Activated CD8-positive, alpha-beta memory T cell treated with anti-CD3 and anti-CD28 coated beads for 1 hour (primary cell): ENCODE measurements at places on chromosomes 7 and 10.

- DNase-seq = no peak
Measured at GRCh38 chr10:21329995-21330627, 195.4 kb downstream of the SKIDA1 start.

DNA sequence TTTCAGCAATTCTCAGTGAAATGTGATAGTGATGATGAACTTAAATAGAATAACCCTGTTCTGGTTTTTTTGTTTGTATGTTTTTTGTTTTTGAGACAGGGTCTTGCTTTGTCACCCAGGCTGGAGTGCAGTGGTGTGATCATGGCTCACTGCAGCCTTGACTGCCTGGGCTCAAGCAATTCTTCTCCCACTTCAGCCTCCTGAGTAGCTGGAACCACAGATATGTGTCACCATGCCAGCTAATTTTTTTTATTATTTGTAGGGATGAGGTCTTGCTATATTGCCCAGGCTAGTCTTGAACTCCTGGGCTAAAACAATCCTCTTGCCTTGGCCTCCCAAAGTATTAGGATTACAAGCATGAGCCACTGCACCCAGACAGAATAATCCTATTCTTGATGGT is 14.3 kb upstream of the COL17A1 start:
- DNase-seq = no peak

DNA sequence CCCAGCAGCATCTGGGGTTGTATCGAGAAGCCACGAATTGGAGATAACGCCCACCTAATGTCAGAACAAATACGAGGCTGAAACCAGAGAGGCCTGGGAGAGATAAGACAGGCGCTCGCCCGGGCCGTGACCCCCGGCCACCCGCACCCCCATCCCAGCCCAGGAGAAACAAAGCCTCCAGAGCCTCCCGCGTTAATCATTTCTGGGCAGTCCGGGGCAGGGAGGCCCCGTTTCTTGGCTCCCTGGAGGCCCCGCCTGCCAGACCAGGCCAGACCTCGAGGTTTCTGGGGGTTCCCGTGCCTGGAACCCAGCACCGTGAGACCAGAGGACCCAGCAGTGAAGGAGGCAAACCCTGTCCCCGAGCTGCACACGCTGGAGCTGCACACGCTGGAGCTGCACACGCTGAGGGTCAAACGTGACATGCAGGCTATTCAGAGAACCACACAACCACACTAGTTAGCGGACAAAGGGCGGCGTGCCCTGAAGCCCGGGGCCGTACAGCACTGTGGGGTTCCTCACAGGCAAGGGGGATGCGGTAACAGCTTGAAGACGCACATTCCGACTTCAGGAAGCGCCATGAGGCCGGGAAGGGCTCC is 53.4 kb downstream of the FOXL3 start:
- DNase-seq = no peak

DNA sequence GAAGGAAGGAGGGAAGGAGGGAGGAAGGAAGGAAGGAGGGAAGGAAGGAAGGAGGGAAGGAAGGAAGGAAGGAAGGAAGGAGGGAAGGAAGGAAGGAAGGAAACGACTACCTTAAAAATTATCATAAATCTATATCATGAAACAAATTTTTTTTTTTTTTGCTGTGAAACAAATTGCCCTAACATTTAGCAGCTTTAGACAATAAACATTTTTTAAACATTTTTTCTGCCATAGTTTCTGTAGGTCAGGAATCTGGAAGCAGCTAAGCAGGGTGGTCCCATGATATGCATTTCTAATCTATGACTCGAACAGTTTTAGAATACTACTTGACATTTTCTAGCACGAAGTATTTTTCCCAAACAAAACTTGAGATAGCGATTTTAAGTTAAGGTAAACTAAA is 42.9 kb upstream of the TSPAN13 start:
- no peak for DNase-seq

- no peak for DNase-seq
Measured at GRCh38 chr10:86061278-86062197, 305.1 kb downstream of the GRID1 start.

GRCh38 chr10:75425291-75426079 is 5.9 kb upstream of the LRMDA start:
- DNase-seq = no peak

DNA sequence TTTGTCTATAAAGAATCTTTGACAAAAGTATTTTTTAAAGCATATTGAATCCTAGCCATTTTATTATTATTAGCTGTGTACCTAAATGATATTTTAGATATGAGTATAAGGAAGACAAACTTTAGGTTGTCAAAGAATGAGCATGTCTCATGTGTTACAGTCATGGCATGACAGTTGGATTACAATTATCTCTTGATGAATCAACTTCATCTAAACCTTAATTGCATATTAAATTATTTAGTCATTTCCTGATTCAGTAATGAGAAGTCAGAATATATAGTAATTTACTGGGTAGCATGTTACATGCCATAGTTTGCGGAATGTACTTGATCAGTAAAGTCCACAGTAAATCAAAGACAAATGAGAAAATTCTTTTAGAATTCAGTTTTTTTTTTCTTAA is 59.2 kb downstream of the MAPK8 start:
- no peak for DNase-seq

DNA sequence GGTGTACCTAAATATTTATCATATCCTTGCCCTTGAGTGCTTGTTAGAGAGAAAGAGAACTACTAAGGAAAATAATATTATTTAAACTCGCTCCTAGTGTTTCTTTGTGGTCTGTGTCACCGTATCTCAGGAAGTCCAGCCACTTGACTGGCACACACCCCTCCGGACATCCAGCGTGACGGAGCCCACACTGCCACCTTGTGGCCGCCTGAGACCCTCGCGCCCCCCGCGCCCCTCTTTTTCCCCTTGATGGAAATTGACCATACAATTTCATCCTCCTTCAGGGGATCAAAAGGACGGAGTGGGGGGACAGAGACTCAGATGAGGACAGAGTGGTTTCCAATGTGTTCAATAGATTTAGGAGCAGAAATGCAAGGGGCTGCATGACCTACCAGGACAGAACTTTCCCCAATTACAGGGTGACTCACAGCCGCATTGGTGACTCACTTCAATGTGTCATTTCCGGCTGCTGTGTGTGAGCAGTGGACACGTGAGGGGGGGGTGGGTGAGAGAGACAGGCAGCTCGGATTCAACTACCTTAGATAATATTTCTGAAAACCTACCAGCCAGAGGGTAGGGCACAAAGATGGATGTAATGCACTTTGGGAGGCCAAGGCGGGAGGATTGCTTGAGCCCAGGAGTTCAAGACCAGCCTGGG is 11.4 kb downstream of the SERPINE1 start:
- DNase-seq = peak; percentile 71

DNA sequence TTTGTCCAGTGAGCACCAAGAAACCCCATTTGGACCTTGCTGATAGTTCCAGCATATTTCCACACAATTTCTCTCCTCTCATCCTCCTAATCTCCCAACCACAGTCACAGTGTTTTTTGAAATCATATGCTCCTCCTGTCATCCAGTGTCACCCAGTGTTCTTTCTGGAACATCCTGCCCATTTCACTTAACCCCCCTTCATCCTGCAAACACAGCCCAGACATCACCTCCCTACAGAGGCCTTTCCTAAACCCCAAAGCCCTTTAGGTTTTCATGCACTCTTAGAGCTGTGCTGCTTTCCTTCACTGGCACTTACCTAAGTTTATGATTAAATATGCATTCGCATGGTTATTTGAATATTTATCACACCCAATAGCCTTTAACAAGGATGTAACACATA is 1158.0 kb upstream of the C7orf33 start:
- no peak for DNase-seq

DNA sequence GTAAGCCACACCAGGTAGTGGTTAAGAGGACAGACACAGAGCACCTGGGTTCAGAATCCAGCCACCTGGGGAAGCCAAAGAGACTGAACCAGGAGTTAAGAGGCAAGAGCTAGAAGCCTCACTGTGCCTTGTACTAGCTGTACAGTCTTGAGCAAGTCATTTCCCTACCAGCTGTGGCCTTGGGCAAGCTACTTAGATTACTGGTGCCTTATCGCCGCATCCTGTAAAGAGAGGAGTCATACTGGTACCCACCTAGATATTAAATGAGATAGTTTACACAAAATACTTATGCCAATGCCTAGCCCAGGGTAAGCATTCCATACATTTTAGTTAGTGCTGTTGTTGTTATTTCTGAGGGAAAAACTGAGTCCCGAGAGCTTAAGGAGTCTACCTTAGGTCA is 47.7 kb downstream of the HABP2 start:
- DNase-seq = no peak

DNA sequence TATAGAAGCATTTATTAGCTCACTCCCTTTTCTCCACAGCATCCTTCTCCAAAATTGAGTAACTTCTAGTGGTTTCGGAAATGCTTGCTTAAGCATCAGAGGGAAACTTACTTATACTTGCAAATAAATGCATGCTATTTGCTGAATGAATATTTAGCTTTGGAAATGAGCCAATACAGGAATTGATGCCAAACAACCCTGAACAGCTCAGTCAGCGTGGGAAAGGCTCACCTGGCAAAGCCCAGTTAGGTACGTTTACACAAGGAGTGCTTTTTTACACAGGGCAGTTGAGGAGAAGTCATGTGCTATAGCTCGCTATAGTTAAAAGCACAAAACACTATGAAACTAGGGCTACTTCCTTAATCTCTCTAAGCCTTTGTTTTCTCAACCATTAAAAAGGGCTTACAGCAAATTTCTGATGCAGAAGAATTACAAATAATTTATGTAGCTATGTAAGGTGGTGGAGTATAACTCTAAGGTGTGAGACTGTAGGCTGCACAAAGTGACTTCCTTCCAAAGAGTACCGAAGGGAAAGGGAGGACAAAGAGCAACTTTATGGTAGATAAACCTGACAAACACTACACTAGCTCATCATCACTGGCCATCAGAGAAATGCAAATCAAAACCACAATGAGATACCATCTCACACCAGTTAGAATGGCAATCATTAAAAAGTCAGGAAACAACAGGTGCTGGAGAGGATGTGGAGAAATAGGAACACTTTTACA is 498.2 kb downstream of the PHTF2 start:
- DNase-seq = no peak

DNA sequence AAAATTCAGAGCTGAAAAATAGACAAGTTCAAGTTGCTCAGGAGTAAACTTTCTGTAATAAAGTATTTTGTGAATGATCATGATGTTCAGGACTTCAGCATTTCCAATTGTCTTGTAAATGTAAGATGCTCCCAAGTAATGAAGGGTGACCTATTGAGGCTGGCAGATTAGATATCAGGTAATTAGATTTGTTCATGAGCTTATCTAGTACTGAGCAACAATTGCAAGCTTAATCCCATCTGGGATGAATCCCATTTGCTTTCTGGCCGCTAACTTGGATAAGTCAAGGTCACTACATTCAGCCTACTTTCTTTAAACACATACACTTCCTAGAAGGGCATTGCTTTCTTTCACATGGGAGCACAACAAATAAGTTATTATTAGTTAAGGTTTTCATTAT is 82.4 kb upstream of the ITGB1 start:
- no peak for DNase-seq

DNA sequence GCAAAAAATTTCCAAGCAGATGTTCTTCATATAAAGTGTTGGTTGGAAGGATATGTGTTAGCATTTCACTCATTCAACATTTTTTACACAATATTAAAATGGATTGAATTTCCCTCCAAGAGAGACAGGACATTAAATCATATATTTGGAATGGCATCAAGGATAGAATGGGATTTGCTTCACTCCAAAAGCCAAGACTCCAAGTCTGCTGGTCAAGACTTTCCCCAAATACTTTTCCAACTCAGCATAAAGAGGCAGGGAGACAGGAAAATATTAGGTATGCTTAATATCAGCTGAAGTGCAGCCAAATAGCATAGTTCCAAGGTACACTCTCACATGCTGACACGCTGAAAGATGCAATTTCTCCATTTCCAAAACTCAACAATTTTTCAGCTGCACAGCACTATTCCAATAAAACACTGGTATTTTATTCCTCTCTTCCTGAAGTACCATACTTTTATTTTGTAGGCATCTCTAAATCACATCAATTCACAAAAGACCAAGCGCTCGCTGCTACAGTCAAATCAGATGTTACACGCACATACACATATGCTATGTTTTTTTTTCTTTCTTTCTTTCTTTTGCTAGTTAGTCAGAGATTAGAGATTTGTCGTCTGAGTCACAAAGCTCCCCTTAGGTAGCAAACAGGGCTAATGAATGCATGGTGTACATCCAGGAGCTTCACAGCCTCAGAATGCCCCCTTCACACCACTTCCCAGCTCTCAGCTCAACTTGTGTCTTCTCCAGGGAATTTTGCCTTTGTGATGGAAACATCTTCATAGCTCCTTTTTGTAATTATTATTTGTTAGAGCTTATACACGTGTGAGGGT is 1033.8 kb upstream of the AUTS2 start:
- DNase-seq = no peak

GRCh38 chr7:100585511-100586265 is at the start of gene LRCH4:
TSS of gene LRCH4 (minus strand) at chr7:100586129. CDS start at chr7:100586100, 29 bp downstream.
- peak; percentile 43 for DNase-seq

DNA sequence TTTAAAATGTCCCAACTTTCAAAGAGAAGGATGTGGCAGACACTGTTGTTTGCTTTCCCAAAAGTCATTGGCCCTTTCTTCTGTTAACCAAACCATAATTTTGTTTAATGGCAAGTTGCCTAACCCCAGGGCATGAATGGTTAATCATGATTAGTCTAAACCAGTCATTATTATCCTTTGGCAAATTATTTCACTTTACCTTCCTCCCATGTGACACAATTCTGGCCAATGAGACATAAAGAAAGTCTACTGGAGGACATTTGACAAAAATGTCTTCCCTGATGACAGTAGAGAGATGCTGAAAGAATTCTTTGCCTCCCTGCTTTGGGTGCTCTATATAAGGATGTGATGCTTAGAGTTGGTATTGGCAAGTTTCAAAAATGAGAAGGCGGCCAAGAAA is 101.9 kb downstream of the PODXL start:
- no peak for DNase-seq

DNA sequence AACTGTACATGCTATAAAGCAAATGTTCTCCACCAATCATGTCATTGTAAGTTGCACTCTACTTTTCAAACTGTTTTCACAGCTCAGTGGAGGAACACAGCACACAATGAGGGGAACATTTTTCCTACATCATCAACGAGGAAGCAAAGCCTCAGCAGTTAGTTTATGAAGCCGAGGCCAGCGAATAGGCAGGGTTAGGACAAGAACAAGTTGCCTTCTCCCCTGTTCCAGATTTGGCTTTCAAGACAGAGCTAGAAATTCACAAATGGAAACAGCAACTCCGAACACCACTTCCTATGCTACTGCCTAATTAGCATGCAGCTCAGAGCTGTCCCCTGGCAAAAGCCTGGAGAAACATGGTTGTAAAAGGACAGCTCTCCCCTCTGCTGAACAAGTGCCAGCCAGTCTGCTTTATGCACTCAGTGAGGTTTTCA is 19.8 kb downstream of the ITGB8 start:
- no peak for DNase-seq

DNA sequence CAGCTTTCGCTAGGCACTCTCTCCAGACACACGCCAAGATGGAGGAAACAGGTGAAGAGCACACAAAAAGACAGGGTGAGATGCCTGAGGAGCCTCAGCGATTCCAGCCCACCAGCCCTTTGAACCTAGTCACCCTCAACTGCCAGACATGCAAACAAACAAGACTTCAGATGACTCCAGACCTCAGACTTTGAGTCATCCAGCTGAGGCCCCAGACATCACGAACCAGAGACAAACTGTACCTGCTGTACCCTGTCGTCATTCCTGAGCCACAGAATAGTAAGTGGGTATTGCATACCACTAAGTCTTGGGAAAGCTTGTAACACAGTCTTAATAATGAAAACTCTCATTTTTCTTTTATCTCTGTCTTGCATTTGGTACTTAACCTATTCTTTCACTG is 126.6 kb upstream of the LSM8 start:
- no peak for DNase-seq
